ENCODE measurements at places on chromosomes 3 and 15. TPM values are rescaled to one million over a fixed set of nuclear protein-coding genes. Genes with fewer than 3 reads are reported as not detected.

PP2D1 gene
- not detected for total RNA-seq

DNA sequence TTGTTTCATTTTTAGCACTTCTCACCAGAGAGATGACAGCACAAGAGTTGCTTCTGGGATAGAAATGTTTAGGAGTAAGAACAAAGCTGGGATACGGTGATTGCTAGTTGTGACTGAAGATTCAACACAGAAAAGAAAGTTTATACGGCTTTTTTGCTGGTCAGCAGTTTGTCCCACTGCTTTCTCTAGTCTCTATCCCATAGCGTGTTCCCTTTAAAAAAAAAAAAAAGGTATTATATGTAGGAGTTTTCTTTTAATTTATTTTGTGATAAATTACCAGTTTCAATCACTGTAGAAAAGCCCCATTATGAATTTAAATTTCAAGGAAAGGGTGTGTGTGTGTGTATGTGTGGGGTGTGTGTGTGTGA lies 48.0 kb downstream of the PGPEP1L start:
- DNase-seq, result no peak

- DNase-seq, result no peak
These were observed 131.7 kb downstream of the TNIK start for GRCh38 chr3:171328419-171329082.

DNA sequence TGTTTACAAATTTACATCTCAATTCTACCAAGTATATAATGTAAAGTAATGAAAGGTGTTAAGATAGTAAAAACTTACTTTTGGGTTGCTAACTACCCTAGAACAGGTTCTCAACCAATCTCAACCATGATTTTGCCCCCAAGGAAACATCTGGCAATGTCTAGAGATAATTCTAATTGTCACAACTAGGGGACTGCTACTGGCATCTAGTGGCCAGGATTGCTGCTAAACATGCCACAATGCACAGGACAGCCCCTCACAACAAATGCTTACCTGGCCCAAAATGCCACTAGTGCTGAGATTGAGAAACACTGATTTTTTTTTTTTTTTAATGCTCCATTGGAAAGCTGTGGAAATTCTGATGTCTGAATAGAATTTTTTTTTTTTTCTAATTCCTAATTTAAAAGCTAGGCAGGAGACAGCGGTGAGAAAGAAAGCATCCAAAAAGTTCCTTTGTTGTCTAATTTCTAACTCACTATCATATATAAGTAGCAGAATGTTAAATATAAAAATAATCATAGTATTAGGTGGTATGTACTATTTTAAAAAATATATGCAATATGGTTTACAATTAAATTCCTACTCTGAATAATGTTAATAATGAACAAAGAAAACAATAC lies 81.5 kb downstream of the TJP1 start:
- DNase-seq, result no peak

- DNase-seq, result no peak
These were observed 436.0 kb upstream of the PROK2 start for GRCh38 chr3:72220946-72221345.

- no peak for DNase-seq
These were observed 203.3 kb downstream of the TP63 start for GRCh38 chr3:189834462-189834861.

GRCh38 chr3:127118366-127118765 lies 74.6 kb upstream of the PRR23E start:
- DNase-seq, result no peak

DNA sequence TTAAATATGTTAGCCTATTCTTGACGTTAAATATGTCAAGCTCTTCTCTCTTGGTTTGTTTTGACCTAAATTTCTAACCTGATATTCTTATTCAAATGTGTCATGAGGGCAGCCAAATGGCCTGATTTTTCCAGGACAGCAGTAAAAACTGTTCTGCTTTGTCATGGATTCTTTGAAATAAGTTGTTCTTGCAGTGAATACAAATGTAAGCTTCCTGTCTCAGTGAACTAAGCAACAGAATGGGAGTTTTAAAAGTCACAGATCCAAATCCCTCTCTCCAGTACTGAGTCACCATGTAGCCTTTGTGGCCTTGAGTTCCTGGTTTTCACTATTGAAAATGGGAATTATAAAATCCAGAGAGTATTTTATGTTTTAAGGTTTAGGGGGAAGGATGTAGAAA lies 301.8 kb downstream of the NLGN1 start:
- no peak for DNase-seq

GRCh38 chr3:37957539-37957936 lies 33.0 kb upstream of the VILL start:
- DNase-seq, result no peak

DNA sequence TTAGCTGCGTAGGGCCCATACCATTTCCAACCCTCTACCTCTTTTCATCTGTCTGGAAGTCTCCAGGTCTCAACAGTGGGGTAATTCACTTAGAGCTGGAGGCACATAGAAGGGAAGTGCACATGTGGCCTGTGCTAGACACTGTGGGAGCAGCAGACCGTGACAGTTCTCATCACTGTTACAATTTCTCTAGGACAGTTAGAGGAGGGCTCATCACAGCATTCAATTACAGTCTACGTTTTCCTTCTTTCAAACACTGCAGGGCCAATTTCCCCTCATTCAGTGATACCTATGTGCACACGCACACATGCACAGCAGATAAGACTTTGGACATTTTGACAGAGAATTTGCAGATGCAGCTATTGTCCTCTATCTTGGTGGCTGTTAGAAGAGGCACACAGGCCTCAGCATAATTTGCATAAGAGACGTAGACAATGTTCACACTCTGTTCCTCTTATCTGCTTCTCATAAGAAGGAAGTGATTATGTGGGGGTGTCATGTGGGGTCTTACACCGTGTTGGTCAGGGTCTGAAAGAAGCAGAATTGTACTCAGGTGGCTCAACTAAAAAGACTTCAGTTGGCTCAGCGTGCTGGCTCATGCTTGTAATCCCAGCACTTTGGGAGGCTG lies 12.6 kb upstream of the HRG start:
- no peak for DNase-seq

DNA sequence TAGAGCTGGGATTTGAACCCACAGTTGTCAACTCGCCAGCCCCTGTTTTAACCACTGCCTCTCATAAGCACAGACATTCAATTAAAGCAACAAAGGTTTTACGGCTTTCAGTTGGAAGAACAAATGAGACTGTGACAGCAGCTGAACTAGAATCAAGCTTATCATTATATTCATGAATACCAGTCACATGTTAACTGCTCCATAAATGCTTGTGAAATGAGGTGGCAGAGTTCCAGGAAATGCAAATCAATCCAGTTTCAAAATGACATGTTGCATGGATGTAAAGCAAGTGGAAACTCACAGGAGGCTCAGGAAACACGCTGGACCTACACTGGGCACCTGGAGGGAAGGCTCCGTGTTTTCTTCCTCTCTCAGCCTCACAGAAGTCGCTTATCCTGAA lies 3.9 kb downstream of the GP5 start:
- no peak for DNase-seq

DNA sequence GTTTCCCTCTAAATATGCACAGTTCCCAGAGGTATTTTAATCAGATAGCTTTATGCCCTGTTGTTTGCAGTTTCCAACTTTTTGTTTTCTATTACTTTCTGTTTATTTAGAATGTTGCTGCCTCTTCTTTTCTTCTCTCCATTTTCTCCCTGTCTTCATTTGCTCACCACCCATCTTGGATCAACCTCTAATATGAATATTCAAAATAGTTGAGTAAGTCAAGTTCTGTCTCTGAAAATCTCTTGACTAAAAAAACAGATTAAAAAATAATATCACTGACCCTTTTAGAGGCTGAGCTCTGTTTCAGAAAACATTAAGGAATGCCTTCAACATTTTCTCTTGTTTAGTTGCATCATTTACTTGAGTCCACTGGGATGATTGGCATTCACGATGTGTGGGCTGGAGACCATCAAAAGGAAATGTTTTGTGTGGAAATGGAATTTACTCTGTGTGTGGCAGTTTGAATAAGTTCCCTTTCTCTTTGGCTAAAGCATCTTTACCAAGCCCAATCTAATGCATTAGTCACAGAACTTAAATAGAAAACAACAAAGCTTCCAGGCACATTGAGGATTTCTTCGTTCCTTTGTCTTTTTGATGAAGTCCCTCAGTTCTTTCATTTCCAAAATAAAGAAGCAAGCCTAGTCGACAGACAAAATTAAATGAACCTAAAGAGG lies 633.9 kb upstream of the TGFBR2 start:
- no peak for DNase-seq

DNA sequence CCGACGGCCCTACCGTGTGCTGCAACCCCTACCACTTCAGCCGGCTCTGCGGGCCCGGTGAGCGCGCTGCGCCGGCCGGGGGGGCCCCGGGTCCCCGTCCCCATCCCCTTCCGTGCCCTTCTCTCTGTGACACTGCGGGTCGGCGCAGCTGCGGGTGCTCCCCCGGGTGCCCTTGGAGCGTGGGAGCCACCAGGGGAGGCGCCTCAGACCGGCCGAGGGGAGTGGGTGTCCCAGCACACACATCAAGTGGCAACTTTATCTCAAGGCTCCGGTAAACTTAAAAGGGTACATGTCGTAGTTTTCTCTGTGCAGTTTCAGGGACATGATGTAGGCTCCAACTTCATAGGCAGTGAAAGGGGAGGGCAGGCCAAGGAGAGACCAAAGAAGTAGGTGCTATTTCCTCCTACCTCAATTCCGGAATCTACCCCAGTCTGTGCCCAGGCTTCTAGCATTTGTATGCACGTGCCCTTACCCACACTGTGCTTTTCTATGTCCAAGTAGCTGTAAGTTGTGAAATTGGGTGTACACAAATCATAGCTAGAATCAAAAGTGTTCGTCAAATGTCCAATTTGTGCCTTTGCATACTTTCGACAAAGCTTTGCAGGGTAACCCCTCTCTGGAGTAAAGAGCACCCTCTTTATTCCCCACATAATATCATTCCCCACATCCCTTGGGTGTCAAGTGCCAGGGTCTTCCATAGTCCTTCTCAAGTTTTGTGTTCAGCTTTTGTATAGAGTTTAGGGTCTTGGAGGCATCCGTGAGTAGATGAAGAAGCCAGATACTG lies 2.2 kb downstream of the SMAD6 start:
- DNase-seq, result peak; percentile 35

GRCh38 chr15:45710657-45711056 lies 75.8 kb downstream of the SQOR start:
- DNase-seq, result no peak

DNA sequence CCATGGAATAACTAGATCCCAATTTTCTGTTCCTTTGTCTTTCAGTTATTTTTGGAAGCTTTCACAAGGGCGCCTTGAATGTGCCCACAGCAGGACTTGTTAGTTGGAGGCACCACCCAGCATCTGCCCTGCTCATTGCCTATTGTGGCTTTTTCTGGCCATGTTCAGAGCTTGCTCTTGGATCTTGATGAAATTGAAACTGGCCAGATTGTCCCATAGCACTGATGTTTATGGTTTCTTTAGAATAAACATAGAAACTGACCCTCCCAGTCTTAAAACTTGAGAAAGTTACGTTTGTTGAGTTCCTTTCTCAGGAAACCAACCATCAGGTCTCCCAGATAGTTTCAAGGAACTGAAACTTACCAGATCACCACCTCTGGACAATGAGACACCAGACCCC lies 474.7 kb downstream of the IL5RA start:
- no peak for DNase-seq

DNA sequence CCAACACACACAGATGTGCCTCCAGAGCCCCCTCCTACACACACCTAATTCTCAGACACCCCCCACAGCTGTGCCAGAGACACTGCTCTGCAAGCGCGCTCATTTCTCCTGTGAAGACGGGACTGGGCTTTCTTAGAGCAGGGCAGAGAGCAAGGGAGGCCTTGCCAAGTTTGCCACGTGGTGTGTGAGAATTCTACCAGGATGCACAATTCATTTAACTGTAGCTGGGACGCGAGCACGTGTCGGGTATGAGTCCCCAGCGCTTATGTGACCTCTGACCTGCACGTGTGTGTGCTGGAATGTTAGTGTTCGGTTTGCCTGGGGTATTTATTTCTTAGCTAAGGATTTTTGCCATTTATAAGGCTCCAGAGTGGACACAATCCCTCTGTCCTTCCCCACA lies 37.0 kb downstream of the FEM1B start:
- DNase-seq, result no peak

DNA sequence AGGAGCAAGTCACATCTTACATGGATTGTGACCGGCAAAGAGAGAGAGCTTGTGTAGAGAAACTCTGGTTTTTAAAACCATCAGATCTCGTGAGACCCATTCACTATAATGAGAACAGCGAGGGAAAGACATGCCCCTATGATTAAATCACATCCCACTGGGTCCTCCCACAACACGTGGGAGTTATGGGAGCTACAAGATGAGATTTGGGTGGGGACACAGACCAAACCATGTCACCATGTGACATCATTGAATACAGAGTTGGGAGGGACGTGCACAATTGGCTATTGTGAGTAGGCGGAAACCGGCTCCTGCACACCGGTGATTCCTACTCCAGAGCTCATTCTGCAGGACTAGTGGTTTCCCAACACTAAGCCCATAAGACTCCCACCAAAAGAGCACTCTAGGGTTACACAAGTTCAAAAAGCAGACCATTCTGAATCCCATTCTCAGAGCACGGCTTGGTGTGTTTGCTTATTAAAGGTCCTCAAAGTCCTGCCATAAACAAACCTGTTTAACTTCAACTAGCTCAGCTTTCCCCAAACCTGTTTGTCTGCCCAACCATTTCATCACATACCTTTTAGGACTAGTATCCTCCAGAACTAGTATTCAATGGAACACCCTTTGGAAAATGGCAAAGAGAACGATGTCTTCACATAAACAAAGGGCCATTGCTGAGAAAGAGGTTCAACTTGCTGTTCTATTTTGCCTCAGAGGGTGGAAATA lies 167.6 kb downstream of the TLE3 start:
- no peak for DNase-seq

DNA sequence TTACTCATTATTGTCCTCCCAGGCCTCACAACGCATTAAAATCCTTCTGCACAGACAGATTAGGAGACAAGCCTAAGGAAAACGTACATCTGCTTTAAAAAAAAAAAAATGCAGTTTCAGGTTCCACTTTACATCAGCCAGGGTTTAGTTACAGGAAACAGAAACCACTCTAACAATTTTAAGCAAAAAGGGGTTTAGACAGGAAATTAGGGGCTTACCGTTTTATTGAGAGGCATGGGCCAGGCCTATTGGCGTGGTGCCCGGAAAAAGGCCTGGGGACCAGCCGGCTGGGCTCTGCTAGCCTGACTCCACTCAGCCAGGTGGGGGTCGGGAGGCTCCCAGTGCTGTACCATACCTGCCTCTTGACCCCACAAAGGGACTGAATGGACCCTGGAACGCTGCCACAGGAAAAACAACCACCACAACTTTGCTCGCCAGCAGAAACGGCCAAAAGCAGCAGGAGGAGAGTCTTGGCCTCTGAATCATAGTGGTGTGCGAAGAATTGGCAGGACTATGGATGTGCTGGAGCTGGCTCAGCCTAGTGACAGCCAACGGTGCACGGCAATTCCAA lies 124.3 kb downstream of the CHSY1 start:
- peak; percentile 53 for DNase-seq

All from frontal cortex (tissue), 4 donors.